Fibroblast of lung (primary cell): ENCODE measurements at places on chromosomes 4 and X.

GRCh38 chrX:30982467-30982866, 89.4 kb downstream of the FTHL17 start:
- DNase-seq = no peak

DNA sequence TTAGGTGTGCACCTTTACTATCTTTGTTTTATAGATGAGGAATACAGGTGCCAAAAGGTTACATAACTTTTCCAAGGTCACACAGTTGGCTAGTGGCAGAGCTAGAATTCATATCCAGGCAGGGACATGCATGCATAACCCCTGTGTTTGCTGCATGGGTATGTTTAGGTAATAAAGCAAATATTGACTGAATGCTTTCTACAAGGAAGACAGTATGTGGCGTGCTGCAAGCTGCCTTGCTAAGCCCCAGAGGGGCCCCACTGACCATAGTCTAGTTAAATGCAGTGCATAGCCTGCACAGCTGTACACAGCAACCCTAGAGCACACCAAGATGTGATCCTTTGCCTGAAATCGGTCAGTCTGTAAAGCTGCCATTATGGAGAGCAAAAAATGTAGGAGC, 320.5 kb upstream of the IGFBP7 start:
- DNase-seq = no peak

DNA sequence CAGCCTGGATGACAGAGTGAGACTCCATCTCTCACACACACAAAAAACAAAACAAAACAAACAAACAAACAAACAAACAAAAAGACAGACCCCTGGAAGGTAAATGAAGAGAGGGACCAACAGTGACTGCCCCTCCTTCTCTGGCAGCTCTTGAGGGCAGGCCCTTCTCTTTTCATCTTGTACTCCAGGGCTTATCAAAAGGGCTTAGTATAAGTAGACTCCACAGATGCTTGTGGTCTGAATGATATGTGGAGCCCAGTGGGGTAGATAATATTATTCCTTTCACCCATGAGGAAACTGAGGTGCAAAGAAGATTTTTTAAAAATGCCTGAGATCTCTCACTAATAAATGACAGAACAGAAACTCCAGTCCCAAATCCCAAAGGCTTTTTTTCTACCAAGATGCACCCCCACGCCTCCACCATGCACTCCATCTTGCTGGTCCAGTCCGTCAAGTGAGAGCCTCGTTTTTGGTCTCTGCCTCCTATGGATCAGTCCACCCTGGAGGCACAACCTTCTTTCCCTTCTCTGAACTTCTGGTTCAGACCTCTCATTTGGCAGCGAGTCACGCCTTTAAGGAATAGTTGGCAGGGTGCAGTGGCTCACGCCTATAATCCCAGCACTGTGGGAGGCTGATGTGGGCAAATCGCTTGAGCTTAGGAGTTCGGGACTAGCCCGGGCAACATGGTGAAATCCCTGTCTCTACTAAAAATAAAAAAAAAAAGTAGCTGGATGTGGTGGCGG, 17.0 kb upstream of the CHRNA9 start:
- peak; percentile 36 for DNase-seq

DNA sequence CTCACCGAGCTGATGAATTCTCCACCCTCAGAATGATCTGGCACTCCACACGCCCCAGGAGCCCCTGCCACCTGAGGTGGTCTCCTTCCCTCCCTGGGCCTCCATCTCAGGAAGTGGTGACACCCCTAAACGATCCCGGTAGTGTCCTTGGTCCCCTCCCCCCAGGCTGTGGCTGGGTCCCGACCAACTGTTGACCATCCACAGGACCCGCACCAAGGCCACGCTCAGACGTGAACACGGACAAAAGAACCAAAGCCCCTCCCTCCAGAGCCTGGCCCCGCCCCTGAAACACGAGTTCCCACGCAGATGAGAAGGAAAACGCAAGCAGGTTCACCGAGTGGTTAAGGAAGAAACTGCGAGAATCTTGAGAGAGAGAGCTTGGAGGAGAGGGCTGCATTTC, 16.6 kb downstream of the LRPAP1 start:
- no peak for DNase-seq

DNA sequence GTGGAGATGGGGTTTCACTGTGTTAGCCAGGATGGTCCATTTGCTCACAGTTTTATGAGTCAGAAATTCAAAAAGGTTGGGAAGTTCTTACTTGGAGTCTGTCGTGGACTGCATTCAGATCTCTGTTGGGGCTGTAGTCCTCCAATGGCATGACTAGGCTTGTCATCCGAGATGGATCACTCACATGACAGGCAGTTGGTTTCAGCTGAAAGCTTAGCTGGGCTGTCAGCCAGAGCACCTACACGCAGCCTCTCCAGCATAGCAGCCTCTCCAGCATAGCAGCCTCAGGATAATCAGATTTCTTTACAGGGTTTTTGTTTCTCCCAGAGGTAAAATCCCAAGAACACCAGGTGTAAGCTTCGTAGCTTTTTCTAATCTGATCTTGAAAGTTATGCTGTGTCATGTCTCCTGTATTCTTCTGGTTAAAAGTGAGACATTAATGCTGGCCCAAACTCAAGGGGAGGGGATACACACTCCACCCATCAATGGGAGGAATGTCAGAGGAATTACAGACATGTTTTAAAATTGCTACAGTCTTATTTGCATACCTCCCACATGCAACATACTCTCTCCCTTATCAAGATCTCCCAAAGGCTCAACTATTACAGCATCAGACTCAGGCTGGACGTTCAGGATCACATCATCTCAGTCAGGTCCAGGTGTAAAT, 31.6 kb upstream of the SOD3 start:
- peak; percentile 42 for DNase-seq

- no peak for DNase-seq
These were observed 30.0 kb downstream of the ZCCHC12 start for GRCh38 chrX:118853596-118853995.

DNA sequence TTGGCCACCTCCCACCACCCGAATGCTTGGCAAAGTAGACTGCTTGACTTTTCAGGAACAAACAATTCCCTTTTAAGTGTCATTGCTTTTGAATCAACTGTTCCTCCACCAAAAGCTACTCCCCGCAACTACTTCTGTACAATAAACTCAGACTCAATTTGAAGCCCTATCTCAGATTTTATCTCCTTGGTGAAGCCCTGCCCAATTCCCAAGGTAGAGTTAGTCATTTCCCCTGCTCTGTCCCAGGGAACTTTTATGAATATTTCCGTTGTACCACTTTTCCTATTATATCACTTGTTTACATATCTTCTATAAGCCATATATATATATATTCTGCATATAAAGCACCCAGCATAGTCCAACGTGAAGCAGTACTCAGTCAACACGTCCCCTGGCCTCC, 102.8 kb downstream of the C4orf51 start:
- DNase-seq = no peak

DNA sequence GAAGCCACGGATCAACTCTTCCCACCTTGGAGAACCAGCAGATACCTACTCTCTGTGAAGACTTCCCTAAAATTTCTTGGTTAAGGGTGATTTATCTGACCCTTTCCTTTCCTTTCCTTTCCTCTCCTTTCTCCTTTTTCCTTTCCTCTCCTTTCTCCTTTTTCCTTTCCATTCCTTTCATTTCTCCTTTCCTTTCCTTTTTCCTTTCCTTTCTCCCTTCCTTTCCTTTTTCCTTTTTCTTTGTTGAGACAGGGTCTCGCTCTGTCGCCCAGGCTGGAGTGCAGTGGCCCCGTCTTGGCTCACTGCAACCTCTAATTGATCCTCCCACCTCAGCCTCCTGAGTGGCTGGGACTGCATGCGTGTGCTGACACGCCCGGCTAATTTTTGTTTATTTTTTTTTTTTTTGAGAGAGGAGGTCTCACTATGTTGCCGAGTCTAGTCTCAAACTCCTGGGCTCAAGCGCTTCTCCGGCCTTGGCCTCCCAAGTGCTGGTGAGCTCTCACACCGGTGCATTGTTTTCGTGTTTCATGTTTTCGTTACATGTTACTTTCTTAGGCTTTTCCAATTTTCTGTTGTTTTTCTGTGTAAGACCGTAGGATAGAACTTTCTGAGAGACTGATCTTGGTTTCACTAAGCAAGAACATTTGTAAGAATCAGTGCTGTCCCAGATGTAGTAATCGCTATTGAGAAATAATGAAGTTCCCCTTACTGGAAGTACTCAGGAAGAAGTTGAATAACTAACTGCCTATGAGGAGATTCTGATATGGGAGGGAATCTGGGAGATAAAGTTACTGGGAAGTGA, 2.0 kb downstream of the TMEM165 start:
- DNase-seq = peak; percentile 56

- no peak for DNase-seq
These were observed 61.7 kb upstream of the DDX60 start for GRCh38 chr4:168380290-168380689.

GRCh38 chr4:47776353-47776752, 61.5 kb downstream of the CORIN start:
- DNase-seq = no peak

DNA sequence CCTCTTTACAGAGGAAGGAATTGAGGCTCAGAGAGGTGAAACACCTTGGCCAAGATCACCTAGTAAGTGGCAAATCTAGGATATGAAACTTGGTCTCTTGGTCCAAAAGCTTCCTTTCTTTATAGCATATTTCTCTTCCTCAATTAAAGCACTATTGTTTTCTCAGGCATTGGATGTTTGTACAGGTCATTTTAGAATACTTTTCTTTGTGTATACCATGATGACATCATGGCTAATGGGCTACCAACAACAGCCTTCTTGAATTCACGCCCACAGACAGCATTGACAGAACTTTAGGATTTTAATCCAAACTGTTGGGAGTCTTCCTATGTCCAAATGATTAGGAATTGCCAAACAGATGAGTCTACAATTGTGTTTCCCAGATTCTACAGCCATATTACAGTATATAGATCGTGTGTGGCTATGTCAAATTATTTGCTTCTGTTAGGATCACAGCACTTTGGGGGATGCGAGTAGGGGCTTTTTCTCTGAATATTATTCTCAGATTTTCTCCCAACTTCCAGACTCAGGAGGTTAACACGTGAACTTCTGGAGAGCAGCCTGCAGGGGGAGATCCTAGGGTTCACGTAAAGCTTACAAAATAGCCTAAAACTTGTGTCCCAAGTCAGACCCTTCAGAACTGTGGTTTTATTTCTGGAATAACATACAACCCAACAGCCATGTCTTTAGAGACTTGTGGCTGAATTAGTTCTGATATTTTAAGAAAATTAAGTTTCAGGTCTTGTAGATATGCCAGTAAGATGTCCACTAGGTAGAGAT, 191.8 kb downstream of the SHROOM3 start:
- peak; percentile 47 for DNase-seq

GRCh38 chr4:7647186-7647585, 212.5 kb upstream of the PSAPL1 start:
- DNase-seq = no peak

DNA sequence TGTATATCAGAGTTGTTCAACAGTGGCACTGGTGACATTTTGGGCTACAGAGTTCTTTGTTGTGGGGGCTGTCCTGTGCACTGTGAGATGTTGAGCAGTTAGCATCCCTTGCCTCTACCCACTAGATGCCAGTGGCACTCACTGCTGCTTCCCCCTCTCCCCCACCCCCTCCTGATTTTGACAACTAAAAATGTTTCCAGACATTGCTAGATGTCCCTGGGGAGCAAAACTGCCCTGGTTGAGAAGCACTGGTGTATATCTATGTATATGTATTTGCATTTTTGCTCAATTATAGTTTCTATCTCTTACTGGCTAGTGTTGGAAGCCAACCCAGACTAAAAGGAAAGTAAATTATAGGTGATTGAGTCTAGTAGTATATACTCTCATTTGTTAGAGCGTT, 2.4 kb downstream of the TMEM131L start:
- DNase-seq = no peak

DNA sequence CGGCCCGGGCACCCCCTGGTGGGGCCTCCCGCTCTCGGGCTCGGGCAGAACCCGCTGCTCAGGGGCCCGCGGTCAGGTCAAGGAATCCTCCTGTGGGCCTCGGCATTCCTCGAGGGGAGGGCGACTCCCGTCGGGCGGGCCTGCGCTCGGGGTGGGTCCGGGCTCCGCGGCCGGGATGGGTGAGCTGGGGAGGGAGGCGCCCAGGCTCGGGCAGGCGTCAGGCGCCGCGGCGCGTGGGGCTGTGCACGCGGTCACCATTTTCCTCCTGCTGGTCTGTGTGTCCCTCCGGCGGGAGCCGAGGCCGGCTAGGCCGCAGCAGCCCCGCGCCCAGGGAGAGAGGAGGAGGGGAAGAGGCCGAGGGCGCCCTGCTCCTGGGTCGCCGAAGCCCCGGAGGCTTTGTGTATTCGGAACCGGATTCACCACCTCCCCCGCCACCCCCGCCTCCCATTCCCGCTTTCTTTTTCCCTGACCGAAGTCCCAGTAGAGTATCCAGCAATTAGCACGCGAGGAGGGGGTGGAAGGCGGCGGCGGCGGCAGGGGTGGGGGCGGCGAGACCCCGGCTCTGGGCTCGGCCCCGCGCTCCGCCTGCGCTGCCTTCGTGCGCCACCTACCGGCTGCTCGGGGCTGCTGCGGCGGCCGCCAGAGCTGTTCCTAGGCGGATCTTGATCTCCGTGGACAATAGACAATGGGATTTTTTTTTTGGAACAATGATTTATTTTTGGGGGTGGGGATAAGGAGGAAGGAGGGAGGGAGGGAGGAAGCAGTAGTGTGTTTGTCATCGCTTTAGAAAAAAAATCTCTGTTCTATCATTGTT, 99.0 kb upstream of the MAML3 start:
- DNase-seq = peak; percentile 72

DNA sequence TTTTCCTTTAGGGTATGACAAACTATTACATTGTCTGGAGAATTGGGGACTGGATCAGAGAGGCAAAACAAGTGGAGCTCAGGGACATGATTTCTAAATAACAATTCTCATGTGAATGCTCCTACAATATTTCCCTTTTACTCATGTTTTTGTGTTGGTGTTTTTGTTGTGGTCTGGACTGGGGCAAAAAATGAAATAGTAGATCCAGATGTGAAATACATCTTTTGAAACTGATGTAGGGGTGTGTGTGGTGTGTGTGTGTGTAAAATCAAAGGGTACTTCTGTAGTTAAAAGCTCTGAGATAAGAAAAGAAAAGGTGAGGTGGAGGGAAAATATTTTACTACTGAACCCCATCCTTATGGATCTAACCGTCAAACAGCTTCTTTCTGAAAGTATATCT, 188.4 kb upstream of the RPL34 start:
- DNase-seq = no peak

- peak; percentile 1 for DNase-seq
These were observed 111.7 kb downstream of the AMER1 start for GRCh38 chrX:64093761-64094160.

GRCh38 chr4:170281027-170281426, 191.3 kb upstream of the AADAT start:
- no peak for DNase-seq
